ENCODE measurements at places on chromosomes 11 and 22.

GRCh38 chr11:96185220-96185768 lies 157.7 kb downstream of the MAML2 start:
- H3K36me3 ChIP-seq: no peaks in the 10 kb centered on the region
- H3K4me1 ChIP-seq: peaks cover 5% of the 10 kb centered on the region
- H3K27me3 ChIP-seq: no peaks in the 10 kb centered on the region
- no peak for DNase-seq
- H3K27ac ChIP-seq: no peak overlapping the region
- H3K4me3 ChIP-seq: no peak overlapping the region

- H3K27me3 ChIP-seq: no peaks in the 10 kb centered on the region
- H3K4me1 ChIP-seq: no peaks in the 10 kb centered on the region
- peaks cover 9% of the 10 kb centered on the region for H3K36me3 ChIP-seq
- H3K27ac ChIP-seq: no peak overlapping the region
Observed at GRCh38 chr22:49783036-49783746, 44.5 kb downstream of the BRD1 start.

DNA sequence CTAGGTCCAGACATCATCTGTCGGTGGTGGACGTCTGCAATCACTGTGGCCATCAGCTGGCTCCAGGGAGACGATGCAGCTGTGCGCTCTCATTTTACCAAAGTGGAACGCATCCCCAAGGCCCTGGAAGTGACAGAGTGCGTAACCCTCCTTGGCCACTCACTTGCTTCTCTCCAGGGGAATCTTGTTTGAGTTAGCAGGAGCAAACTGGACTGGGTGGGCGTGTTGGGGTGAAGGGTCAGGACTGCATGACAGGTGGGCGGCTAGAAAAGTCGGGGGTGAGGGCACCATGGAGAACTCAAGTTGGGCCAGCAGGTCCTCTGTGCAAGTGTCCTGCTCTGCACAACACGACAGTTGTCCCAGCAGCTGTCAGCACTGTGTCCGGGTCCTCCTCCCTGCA lies 16.2 kb downstream of the SHISA8 start:
- no peak for DNase-seq
- peaks cover 48% of the 10 kb centered on the region for H3K36me3 ChIP-seq
- H3K27me3 ChIP-seq: no peaks in the 10 kb centered on the region
- H3K4me3 ChIP-seq: no peak overlapping the region
- H3K4me1 ChIP-seq: no peaks in the 10 kb centered on the region

DNA sequence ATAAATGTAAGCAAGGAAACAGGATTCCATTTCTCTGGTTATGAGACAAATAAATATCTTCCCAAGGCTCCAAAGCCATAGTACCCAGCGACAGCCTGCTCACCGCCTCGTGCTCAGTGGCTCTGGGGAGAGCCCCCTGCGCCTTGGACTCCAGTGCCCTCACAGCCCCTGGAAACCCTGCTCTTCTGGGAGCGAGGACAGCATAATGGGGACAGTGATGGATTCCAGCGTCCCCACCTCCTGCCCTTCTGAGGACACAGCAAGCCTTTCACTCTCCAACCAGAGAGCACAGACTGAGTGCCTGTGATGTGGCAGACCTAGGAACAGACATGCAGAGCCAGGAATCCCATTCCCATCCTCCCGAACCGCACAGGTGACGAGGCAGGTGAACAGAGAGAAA lies 660.8 kb downstream of the TBC1D22A start:
- H3K4me3 ChIP-seq: no peak overlapping the region
- DNase-seq: no peak
- H3K4me1 ChIP-seq: no peaks in the 10 kb centered on the region
- H3K27me3 ChIP-seq: no peaks in the 10 kb centered on the region
- no peaks in the 10 kb centered on the region for H3K36me3 ChIP-seq
- no peak overlapping the region for H3K27ac ChIP-seq

- 0 out of 2 replicates have a peak, but pooled peaks cover 3% of the 10 kb centered on the region for H3K4me1 ChIP-seq
- no peak for DNase-seq
- no peaks in the 10 kb centered on the region for H3K27me3 ChIP-seq
- H3K27ac ChIP-seq: no peak overlapping the region
- H3K36me3 ChIP-seq: no peaks in the 10 kb centered on the region
Observed at GRCh38 chr11:76371170-76371569, 9.8 kb downstream of the THAP12 start.

DNA sequence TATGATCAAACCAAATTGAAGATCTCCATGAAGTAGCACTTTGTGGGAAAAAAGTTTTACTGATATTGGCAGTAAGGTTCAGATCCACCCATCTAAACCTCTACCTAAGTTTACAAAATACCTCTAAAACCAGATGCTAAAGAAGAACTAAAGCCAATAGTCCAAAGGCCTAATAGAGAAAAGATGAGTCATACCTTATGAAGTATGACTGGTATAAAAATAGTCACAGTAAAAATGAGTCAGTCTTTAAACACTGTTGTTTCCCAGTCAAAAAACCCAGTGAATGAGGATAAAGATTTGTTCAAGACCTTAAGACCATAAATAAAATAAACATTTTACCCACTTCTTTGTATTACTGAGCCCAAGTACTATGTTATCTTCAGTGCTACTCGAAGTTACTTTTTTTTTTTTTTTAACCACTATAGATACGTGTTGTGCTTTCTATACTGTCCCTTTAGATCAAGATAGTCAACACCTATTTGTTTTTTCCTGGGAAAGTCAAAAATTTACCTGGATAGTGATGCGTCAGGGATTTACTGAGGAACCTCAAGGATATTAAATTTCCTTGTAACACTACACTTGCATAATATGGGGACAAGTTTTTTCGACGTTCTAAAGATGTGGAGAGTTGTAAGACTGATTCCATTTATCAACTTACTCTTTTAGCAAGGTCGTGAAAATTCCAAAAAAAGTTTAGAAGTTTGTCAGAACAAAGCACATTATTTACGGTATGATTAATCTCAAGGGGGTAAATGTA lies 87.3 kb downstream of the CCDC73 start:
- no peak overlapping the region for H3K4me3 ChIP-seq
- no peak for DNase-seq
- no peaks in the 10 kb centered on the region for H3K27me3 ChIP-seq
- no peaks in the 10 kb centered on the region for H3K36me3 ChIP-seq
- peaks cover 2% of the 10 kb centered on the region for H3K4me1 ChIP-seq

DNA sequence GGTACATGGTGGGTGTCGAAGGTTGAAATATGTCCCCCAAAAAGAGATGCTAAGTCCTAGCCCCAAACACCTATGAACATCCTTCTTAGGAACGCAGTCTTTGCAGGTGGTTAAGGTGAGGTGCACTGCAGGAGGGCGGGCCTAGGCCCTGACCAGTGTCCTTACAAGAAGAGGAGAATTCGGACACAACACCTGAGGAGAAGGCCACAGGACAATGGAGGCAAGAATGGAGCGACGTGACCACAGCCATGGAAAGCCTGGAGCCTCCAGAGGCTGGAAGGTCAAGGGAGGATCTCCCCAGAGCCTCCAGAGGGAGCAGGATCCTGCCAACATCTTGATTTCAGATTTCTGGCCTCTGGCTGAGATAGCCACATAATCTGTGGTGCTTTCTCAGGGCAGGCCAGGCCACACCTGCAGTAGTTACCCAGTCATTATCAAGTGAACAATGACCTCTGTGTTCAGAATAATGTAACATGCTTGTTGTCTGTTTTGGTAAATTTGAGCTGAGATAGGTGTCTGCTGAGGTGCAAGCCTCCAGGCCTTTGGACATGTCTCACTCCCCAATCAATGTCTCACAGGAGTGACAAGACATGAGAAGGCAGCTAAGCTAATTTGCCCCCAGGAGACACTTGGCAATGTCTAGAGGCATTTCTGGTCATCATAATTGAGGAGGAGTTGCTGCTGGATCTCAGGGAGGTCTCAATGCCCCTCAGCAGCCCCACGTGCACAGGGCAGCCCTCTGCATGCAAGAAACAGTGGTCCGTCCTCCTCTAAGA lies 498.9 kb downstream of the BRD1 start:
- H3K4me3 ChIP-seq: no peak overlapping the region
- no peaks in the 10 kb centered on the region for H3K36me3 ChIP-seq
- H3K4me1 ChIP-seq: no peaks in the 10 kb centered on the region
- no peaks in the 10 kb centered on the region for H3K27me3 ChIP-seq

- no peaks in the 10 kb centered on the region for H3K27me3 ChIP-seq
- H3K27ac ChIP-seq: no peak overlapping the region
- H3K4me1 ChIP-seq: no peaks in the 10 kb centered on the region
Observed at GRCh38 chr11:130691581-130691980, 224.7 kb downstream of the SNX19 start.

DNA sequence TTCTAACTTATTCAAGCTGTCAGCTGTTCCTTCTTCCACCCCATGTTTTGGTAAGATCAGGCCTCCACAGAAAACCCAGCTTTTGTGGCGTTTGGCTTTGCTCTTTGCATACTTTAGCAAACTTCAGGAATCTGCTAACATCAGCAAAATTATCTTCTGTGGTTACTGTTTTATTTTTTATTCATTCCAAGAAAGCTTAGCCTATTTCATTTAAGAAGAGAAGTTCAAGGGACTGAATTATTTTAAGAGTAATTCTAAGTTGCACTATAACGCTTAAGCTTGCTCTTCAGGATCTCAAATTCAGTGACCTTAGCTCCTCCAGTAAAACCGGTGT lies 1.1 kb downstream of the JHY start:
- H3K27ac ChIP-seq: no peak overlapping the region
- H3K4me3 ChIP-seq: peak overlapping the region; percentile 81
- no peaks in the 10 kb centered on the region for H3K36me3 ChIP-seq
- peaks cover 7% of the 10 kb centered on the region for H3K27me3 ChIP-seq
- DNase-seq: no peak

- H3K4me3 ChIP-seq: no peak overlapping the region
- H3K4me1 ChIP-seq: no peaks in the 10 kb centered on the region
- no peaks in the 10 kb centered on the region for H3K36me3 ChIP-seq
- H3K27me3 ChIP-seq: no peaks in the 10 kb centered on the region
- H3K27ac ChIP-seq: no peak overlapping the region
- no peak for DNase-seq
Observed at GRCh38 chr11:77101043-77101537, 1.6 kb upstream of the OMP start.

GRCh38 chr22:26624803-26625202 lies 3.0 kb downstream of the CRYBA4 start:
- no peaks in the 10 kb centered on the region for H3K27me3 ChIP-seq
- no peaks in the 10 kb centered on the region for H3K36me3 ChIP-seq
- H3K4me3 ChIP-seq: no peak overlapping the region
- no peak for DNase-seq

- H3K36me3 ChIP-seq: no peaks in the 10 kb centered on the region
- H3K27me3 ChIP-seq: no peaks in the 10 kb centered on the region
- H3K4me1 ChIP-seq: peaks cover 12% of the 10 kb centered on the region
- no peak for DNase-seq
- no peak within 1 kb of the TSS for H3K27ac ChIP-seq
- peak within 1 kb of the TSS; percentile 68 for H3K4me3 ChIP-seq
Observed at GRCh38 chr22:50306753-50307749, at the start of gene PLXNB2. Gene PLXNB2, minus strand, starts transcription at chr22:50307646. Its CDS starts 17,062 bp downstream, at chr22:50290584.

- H3K27me3 ChIP-seq: no peaks in the 10 kb centered on the region
- H3K36me3 ChIP-seq: no peaks in the 10 kb centered on the region
- H3K4me1 ChIP-seq: peaks cover 5% of the 10 kb centered on the region
- H3K27ac ChIP-seq: no peak overlapping the region
Observed at GRCh38 chr11:14538271-14538925, 18.2 kb upstream of the PSMA1 start.

GRCh38 chr11:87331273-87331672 lies 293.5 kb downstream of the TMEM135 start:
- H3K27me3 ChIP-seq: no peaks in the 10 kb centered on the region
- no peaks in the 10 kb centered on the region for H3K36me3 ChIP-seq
- DNase-seq: no peak
- H3K27ac ChIP-seq: no peak overlapping the region
- no peak overlapping the region for H3K4me3 ChIP-seq
- H3K4me1 ChIP-seq: no peaks in the 10 kb centered on the region

DNA sequence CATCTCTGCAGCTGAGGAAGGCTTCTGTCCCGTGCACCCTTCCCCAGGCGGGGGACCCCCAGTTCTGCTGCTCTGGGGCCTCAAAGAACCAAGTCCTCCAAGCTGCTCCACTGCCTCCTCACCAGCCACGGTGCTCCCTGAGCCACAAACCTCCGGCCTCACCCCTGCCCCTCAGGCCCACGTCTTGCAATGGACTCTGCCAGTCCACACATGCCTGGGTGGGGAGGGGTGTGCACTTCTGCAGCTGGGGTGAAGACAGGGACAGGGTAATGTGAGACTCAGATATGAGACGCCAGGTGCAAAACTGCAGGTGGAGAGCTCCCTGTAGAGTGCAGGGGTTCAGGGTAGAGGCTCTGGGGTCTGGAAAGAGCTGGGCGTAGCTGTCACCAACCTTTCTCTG lies 3.2 kb upstream of the PTDSS2 start:
- H3K4me1 ChIP-seq: peaks cover 18% of the 10 kb centered on the region
- H3K27ac ChIP-seq: no peak overlapping the region

- DNase-seq: no peak
- H3K27ac ChIP-seq: no peak overlapping the region
- H3K4me1 ChIP-seq: no peaks in the 10 kb centered on the region
Observed at GRCh38 chr22:18050065-18050464, 25.7 kb upstream of the MICAL3 start.

Measured in H1 (cell line).